Large intestine (tissue), 12 donors: ENCODE measurements at places on chromosomes 3 and 15. TPM values are rescaled to one million over a fixed set of nuclear protein-coding genes. Genes with fewer than 3 reads are reported as not detected.

Gene SAMD7
- not detected for polyA plus RNA-seq

Gene AMOTL2
- polyA plus RNA-seq, result 36.0 TPM

Gene ZNF660
- polyA plus RNA-seq, result 5.7 TPM

Gene PRRT3
- polyA plus RNA-seq, result 1.8 TPM

Gene CDC25A
- 5.3 TPM for polyA plus RNA-seq

Gene GOLGA6L25
- polyA plus RNA-seq, result not detected

Gene SERPINI2
- polyA plus RNA-seq, result 0.09 TPM

Gene LDHAL6B
- 0.57 TPM for polyA plus RNA-seq

Gene SLC9C1
- 0.33 TPM for polyA plus RNA-seq

Gene DAPK2
- polyA plus RNA-seq, result 7.4 TPM

Gene GLDN
- polyA plus RNA-seq, result 0.64 TPM

Gene ARF4
- polyA plus RNA-seq, result 209 TPM

Gene LEKR1
- polyA plus RNA-seq, result 2.2 TPM
